ENCODE measurements at places on chromosomes 11 and 22.

- DNase-seq, result no peak
Measured at GRCh38 chr11:20351136-20351535, 12.4 kb upstream of the HTATIP2 start.

DNA sequence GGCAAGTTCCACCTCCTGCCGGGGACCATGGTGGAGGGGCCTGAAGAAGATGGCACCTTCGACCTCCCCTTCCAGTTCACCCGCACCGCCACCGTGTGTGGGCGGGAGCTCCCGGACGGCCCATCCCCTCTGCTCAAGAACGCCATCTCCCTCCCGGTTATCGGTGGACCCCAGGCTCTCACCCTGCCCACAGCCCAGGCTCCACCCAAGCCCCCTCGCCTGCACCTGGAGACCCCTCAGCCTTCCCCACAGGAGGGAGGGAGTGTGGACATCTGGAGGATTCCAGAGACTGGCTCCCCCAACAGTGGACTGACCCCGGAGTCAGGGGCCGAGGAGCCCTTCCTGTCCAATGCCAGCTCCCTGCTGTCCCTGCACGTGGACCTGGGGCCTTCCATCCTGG, 6.4 kb downstream of the CDC42EP2 start:
- DNase-seq, result no peak

DNA sequence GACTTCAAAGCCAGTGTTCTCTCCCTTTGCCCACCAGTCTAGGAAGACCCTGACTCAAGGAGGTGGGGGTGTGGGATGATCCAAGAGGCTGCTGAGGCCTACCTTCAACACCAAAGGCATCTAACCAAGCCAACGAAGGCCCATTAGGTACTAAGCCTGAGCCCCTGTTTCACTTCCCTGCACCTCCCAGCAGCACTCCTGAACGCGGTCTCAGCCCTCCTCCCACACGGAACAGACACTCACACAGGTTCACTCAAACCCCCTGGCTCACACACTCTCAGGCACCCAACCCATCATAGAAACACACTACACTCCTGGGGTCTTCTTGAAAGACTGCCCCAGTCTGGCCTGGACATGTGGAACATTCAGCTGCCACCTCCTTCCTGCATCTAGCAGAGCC, 40.7 kb downstream of the SLC22A12 start:
- DNase-seq, result no peak

- DNase-seq, result no peak
Measured at GRCh38 chr11:30717009-30717408, 130.9 kb upstream of the MPPED2 start.

GRCh38 chr22:30829901-30830550, 135.4 kb downstream of the OSBP2 start:
- peak; percentile 94 for DNase-seq

DNA sequence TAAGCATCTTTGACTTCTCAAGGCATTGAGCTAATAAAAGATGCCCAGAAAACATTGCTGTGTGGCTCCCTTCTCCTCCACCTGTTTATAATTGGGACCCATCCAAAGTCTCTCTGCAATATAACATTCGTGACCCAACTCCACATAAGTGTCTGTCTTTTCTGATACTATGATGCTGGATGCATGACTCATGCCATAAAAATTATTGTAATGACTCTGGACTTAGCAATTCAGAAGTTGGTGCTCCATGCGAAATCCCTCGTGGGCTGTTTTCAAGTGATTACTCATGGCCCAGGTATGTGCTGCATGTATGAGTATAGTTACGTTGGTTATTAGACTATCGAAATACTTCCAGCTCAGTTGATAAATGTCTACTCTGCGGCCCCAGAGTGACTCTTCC, 11.7 kb downstream of the FJX1 start:
- peak; percentile 99 for DNase-seq

GRCh38 chr11:45489281-45489905, 176.0 kb downstream of the CHST1 start:
- DNase-seq, result no peak

GRCh38 chr11:36500315-36500721, 9.8 kb downstream of the TRAF6 start:
- DNase-seq, result peak; percentile 91

- DNase-seq, result peak; percentile 89
Measured at GRCh38 chr11:112292785-112293407, 32.2 kb upstream of the PLET1 start.

GRCh38 chr11:80331694-80332093, 890.9 kb upstream of the TENM4 start:
- no peak for DNase-seq

GRCh38 chr11:117195761-117196160, 3.4 kb upstream of the TAGLN start:
- DNase-seq, result no peak
